Germinal center (tissue), 1 donor: ENCODE measurements at places on chromosomes 11 and 22.

GRCh38 chr22:49112176-49112575 lies 715.5 kb downstream of the BRD1 start:
- no peak for DNase-seq

DNA sequence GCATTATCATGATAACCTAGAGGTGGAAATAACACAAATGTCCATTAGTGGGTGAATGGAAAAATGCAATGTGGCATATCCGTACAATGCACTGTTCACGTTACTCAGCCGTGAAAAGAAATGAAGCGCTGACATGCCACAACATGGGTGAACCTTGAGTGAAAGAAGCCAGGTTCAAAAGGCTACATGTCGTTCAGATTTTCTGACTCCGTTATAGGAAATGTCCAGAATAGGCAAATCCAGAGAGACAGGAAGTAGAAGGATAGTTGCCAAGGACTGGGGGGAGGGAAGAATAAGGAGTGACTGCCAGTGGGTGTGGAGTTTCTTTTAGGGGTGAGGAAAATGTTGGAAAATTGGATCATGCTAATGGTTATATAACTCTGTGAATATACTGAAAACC lies 133.8 kb downstream of the ATXN10 start:
- DNase-seq = no peak

GRCh38 chr11:72426103-72426757 lies 8.1 kb downstream of the CLPB start:
- no peak for DNase-seq

- no peak for DNase-seq
Observed at GRCh38 chr22:34161431-34162123, 241.3 kb upstream of the LARGE1 start.

DNA sequence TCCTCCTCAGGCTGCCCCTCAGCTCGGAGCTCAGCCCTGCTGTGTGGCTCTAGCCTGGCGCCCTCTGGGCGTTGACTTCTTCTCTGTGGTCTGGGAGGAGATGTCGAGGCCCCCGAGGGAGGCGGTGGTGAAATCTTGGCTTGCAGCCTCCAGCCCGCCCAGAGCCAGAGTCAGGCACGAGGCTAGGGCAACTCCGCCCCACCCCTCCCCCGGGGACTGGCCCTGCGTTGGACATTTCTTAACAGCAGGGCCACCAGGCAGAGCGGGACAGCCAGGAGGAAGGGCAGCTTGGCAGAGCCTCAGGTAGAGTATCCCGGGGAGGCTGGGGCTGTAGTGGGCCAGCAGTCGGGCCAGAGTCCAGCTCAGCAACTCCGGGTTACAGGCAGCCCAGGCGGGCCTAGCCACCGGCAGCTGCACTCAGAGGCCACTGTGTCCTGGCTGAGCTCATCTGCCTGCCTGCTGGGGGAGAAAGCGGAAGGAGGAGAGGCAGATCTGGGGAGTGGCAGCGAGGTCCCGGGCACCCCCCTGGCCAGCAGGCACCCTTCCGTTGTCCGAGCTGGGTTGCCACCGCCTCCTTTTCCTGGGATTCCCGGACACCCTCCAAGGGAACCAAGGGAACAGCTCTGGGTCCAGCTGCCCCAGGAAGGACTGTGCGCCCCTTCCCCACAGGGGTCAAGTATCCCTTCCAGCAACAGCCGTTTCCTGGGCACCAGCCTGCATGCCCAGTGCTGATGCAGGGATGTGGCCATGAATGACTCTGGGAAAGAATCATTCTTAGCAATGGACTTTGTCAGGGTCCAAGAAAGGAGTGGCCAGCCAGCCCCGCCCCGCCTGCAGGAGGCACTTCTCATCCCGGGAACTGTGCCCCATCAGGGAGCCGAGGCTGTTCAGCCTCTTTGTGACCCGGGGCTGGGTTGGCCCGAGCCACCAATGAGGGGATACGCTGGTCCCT lies at the start of gene ALDH3B1:
ALDH3B1 (plus strand) TSS at position 238 of the 952 bp plus-strand sequence. CDS start 4,971 bp downstream, outside the sequence.
- no peak for DNase-seq
